Activated CD8-positive, alpha-beta T cell treated with anti-CD3 and anti-CD28 coated beads, Interleukin-2, amount 10 ng/mL, durations not matched to agents 7 days and 5 days (primary cell): ENCODE measurements at places on chromosomes 4 and X.

- H3K4me1 ChIP-seq: no peaks in the 10 kb centered on the region
- H3K4me3 ChIP-seq: no peak overlapping the region
- no peak overlapping the region for H3K27ac ChIP-seq
- no peaks in the 10 kb centered on the region for H3K27me3 ChIP-seq
These were observed 100.0 kb downstream of the SH3BGRL start for GRCh38 chrX:81301877-81302276.

DNA sequence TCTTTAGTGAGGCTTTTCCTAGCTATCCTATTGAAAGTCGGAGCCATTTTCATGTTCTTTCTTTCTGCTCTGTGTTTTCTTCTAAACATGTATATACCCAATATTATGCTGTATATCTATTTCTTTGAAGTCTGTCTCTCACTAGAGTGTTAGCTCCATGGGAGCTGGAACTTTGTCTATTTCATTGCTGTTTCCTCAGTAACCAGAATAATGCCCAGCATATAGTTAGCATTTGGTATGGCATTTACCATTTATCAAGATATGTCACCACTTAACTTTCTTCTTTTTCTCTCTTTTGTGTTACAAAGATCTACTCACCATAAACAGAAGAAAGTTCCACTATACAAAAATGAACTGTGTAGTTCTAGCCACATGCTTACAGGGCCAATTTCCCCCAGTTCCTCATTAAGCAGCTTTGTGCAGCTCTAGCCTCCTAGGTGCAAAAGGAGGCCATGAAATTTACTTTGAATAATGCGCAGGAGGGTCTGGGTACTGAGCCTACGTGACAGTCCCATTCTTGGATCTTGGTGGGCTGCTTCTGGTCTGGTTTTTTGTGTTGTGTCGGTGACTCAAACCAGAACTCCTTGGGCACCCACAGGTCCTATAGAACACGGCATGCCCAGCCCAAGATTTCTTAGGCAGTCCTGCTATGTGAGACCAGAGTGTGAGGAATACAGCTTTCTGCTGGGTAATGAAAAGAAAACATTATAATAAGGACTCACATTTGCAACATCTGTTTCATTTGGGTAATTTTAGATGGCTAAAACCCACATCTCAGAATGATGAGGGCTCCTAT, 302.3 kb upstream of the IGFBP7 start:
- H3K4me1 ChIP-seq: no peaks in the 10 kb centered on the region
- no peak for DNase-seq
- no peak overlapping the region for H3K4me3 ChIP-seq
- H3K27ac ChIP-seq: no peak overlapping the region

GRCh38 chr4:107793996-107794395, 30.7 kb upstream of the SGMS2 start:
- no peaks in the 10 kb centered on the region for H3K4me1 ChIP-seq
- no peaks in the 10 kb centered on the region for H3K36me3 ChIP-seq
- no peak overlapping the region for H3K27ac ChIP-seq
- DNase-seq: no peak
- H3K4me3 ChIP-seq: no peak overlapping the region

DNA sequence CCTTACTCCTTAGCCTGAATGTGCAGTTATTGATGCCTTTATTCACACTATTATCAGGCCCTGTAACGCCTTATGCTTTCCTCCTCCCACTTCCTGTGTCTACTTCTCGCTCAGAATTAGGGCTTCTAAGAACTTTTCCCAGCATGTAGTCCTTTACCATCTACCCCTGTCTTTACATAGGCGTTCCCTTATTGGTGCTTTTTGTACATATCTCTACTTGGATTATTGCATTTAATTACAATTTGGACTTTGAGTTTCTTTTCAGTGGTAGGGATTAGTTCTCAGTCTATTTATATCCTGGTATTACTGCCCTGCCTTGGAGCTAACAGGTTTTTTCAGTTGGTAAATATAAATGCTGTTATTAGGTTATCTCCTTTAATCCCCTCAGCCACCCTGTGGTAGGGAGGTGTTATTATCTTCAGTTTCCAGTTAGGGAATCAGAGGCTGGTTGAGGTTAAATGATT, 84.0 kb downstream of the RBPJ start:
- no peaks in the 10 kb centered on the region for H3K27me3 ChIP-seq
- DNase-seq: no peak
- no peak overlapping the region for H3K4me3 ChIP-seq

DNA sequence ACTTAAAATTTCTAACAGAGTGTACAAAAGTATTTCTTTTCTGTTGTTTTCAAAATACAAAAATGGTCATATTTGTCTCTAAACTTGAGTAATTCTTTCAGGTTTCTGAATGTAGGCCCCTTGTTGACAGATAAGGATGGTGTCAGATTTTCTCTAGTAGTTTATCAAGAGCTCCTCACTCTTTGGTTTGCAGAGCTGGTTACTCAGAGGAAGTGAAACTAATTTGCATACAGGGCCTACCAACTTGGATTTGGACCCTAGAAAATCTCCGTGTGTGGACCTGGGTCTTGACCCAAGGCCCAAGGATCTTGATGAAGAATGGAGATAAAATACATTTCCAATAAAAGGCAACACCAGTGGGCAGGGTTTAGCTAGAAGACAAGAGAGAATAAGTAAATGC, 433 bp upstream of the ADH6 start:
- H3K27me3 ChIP-seq: no peaks in the 10 kb centered on the region
- no peak overlapping the region for H3K27ac ChIP-seq
- H3K4me1 ChIP-seq: no peaks in the 10 kb centered on the region
- no peaks in the 10 kb centered on the region for H3K36me3 ChIP-seq
- H3K4me3 ChIP-seq: no peak overlapping the region

GRCh38 chr4:37431417-37431743, 186.8 kb downstream of the NWD2 start:
- H3K27ac ChIP-seq: no peak overlapping the region
- peaks cover 22% of the 10 kb centered on the region for H3K27me3 ChIP-seq
- H3K4me3 ChIP-seq: no peak overlapping the region
- no peak for DNase-seq
- H3K36me3 ChIP-seq: no peaks in the 10 kb centered on the region

- no peak overlapping the region for H3K4me3 ChIP-seq
- no peak overlapping the region for H3K27ac ChIP-seq
- H3K4me1 ChIP-seq: no peaks in the 10 kb centered on the region
- H3K27me3 ChIP-seq: peaks cover 17% of the 10 kb centered on the region
- DNase-seq: peak; percentile 76
These were observed 286.2 kb upstream of the TET2 start for GRCh38 chr4:104860238-104861123.

- no peak overlapping the region for H3K4me3 ChIP-seq
- no peaks in the 10 kb centered on the region for H3K36me3 ChIP-seq
- no peaks in the 10 kb centered on the region for H3K4me1 ChIP-seq
- DNase-seq: no peak
These were observed 22.3 kb downstream of the TEC start for GRCh38 chr4:48247142-48247877.
